ENCODE measurements at places on chromosomes 11 and 22. TPM values are rescaled to one million over a fixed set of nuclear protein-coding genes. Genes with fewer than 3 reads are reported as not detected.

NXPE1 gene
- not detected for polyA plus RNA-seq

PITPNM1 gene
- polyA plus RNA-seq: 28.5 TPM

TLCD5 gene
- polyA plus RNA-seq: 10.2 TPM

NCAM1 gene
- polyA plus RNA-seq: 88.0 TPM

GRCh38 chr11:88337181-88337986 is at the start of gene CTSC:
Gene CTSC (minus strand): TSS chr11:88337736. CDS start chr11:88337672, 64 bp downstream.
- DNase-seq: peak; percentile 88

- DNase-seq: no peak
Measured at GRCh38 chr22:17284888-17285287, 65.7 kb upstream of the ADA2 start.

DNA sequence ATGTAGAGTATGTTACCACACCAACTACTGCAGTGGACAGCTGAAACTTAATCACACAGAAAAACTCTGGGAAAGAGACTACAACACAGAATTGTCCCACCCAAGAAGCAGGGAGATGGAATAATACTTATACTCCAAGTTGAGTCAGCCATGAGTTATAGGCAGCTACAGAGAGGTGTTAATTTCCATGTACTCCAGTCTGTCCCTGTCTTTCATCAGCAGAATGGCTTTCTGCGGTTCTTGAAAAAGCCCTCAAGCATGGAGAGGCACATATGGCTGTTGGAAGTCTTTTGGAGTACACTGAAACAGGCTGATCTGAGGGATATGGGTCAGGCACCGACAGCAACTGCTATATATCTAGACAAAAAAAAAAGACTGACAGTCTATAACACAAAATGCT is 219.5 kb downstream of the DLG2 start:
- DNase-seq: no peak

DNA sequence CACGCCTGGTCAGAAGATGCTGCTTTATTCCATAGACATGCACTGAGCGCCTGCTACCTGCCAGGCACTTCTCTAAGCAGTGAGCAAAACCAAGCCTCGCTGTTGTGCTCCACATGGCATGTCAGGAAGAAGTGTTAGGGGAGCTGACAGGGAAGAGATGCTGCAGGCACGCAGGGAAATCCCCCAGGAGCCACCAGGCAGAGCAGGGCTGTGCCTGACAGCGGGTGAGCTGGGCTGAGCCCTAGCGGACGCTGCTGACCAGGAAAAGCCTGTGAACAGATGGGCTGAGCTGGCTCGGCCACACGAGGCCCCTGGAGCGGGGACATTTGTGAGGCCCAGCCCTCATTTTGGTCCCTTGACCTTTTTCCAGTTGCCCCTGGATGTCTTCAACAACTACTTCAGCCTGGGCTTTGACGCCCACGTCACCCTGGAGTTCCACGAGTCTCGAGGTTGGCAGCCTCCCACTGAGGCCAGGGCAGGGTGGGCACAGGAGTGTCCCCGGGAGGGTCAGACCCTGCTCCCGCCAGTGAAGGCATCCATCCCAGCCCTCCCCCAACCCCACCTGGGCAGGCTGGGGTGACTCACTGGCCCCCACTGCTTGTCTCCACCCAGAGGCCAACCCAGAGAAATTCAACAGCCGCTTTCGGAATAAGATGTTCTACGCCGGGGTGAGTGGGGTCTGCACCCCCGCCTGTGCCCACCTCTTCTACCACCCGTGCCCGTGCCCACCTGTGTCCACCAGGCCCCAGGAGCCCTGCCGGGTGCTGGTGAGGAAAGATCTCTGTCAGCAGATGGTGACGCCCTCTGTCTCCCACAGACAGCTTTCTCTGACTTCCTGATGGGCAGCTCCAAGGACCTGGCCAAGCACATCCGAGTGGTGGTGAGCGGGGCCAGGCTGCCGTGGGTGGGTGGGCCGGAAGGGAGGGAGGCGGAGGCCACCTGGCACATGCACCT is 7.4 kb upstream of the MDK start:
- no peak for DNase-seq

DNA sequence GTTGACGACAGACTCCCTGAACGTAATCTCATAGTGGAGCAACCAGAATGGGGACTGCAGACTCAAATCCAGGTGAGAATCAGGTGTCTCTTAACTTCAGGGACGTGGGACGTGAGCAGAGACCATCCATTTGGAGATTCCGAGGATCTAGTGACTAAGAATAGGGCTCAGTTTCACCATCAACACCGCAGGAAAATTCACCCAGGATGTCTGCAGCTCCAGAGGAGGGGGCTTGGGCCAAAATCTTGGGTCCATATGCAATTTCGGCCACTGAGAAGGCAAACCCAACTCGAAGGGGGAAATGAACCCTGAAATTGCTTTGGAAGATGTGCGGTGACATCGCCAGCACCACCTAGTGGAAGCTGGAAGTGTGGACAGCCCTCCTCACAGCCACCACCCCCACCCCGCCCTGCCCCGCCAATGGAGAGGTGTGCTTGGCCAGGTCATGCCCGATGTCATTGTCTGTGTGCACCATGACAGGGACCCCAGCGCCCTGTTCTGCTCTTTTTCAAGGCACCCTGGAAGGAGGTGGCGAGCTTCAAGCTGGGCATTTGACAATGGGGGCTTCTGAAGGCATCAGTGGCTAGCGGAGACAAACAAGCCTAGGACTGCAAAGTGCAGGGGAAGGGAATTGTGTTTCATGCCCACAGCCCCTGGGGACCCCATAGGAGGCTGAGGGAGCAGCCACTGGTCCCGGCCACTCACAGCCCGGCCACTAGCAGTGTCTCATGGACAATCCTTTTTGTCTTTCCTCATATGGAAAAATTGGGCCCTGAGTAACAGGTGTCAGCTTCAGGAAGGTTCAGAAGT is 24.8 kb downstream of the APOL1 start:
- no peak for DNase-seq

- no peak for DNase-seq
Measured at GRCh38 chr11:11537871-11538270, 83.9 kb downstream of the GALNT18 start.

GRCh38 chr11:76453248-76453647 is 8.4 kb downstream of the EMSY start:
- no peak for DNase-seq

- DNase-seq: no peak
Measured at GRCh38 chr11:66264914-66265313, 3.5 kb upstream of the RAB1B start.

GRCh38 chr11:118343981-118344515 is at the start of gene CD3G:
Gene CD3G (plus strand): TSS chr11:118344344. CDS start chr11:118344424, 80 bp downstream.
- DNase-seq: no peak

GRCh38 chr11:932435-932834 is 6.8 kb downstream of the AP2A2 start:
- no peak for DNase-seq

DNA sequence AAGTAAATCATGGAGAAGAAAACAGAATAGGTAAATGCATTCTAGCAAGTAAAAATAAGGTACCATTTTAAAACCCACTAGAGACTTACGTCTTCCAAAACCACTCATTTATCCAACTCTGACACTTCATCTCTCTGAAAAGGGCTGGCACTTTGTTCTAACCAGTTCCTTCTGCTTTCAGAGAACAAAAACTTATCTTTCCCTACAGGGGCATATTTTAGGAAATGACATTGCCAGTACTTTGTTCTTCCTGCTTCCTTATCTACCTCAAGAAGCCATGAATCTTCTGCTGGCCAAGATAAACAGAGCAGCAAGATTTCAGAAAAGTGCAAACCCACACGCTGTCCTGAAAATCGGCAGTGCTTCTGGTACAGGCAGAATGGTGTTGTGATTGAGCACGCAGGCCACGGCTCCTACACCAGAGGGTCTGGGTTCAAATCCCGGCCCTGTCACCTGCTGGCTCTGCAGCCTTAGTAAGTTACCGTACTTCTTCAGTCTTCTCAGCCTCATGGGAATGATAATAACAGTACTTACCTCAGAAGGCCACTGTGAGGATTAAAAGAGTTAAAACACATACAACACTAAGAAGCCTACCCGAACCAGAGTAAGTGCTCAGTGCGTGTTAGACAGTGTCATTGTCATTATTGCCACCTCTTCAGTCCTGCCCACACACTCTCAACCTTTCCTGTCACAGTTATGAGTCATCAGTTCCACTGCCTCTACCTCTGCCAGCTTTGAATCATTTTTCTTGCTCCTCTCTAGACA is 11.0 kb downstream of the MPZL3 start:
- DNase-seq: no peak

- no peak for DNase-seq
Measured at GRCh38 chr22:37632174-37633088, 7.0 kb upstream of the SH3BP1 start.

Measured in renal cortex interstitium (tissue), 15 donors.